ENCODE measurements at places on chromosomes 6 and 20. TPM values are rescaled to one million over a fixed set of nuclear protein-coding genes. Genes with fewer than 3 reads are reported as not detected.

- no peak for DNase-seq
These were observed 566.5 kb upstream of the IRAK1BP1 start for GRCh38 chr6:78300885-78301284.

DNA sequence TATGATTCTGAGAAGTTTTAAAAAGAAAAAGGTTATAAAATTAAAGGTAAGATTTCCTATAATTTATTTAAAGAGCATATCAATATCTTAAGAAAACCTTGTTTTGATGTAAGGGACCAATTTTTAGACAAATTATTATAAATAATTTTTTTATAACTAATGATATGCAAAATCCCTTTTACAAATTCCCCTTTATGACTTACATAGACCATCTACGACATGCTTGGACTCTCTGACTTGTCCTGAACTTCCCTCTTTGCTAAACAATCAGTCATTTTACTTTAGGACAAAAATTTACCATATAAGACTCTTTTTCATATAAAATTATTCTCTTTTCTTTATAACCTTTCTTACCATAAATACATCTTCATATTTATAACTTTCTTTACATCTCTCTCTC lies 15.3 kb upstream of the ANGPT4 start:
- no peak for DNase-seq

GRCh38 chr6:48377115-48377514 lies 266.1 kb upstream of the PTCHD4 start:
- DNase-seq: no peak

GRCh38 chr6:125939026-125939425 lies 17.5 kb upstream of the HINT3 start:
- no peak for DNase-seq

GRCh38 chr6:36663504-36664446 lies 14.7 kb upstream of the CDKN1A start:
- no peak for DNase-seq

GRCh38 chr6:168838037-168838399 lies 397.0 kb downstream of the SMOC2 start:
- no peak for DNase-seq

KCNB1 gene
- 1.9 TPM for total RNA-seq

GATA5 gene
- total RNA-seq: 18.1 TPM

ANKEF1 gene
- 1.3 TPM for total RNA-seq

C6orf15 gene
- not detected for total RNA-seq

Data from left ventricle myocardium superior (tissue), 1 donor.